ENCODE measurements at places on chromosomes 11 and 22.

GRCh38 chr22:24579258-24579601, 13.6 kb downstream of the LRRC75B start:
- DNase-seq: no peak

GRCh38 chr11:80593648-80594374, 1153.0 kb upstream of the TENM4 start:
- DNase-seq: no peak

- DNase-seq: no peak
Observed at GRCh38 chr11:129905402-129905801, 10.0 kb upstream of the NFRKB start.

GRCh38 chr11:134945993-134946392, 534.0 kb upstream of the B3GAT1 start:
- DNase-seq: no peak

GRCh38 chr11:112255067-112255720, 5.5 kb downstream of the PLET1 start:
- DNase-seq: no peak

DNA sequence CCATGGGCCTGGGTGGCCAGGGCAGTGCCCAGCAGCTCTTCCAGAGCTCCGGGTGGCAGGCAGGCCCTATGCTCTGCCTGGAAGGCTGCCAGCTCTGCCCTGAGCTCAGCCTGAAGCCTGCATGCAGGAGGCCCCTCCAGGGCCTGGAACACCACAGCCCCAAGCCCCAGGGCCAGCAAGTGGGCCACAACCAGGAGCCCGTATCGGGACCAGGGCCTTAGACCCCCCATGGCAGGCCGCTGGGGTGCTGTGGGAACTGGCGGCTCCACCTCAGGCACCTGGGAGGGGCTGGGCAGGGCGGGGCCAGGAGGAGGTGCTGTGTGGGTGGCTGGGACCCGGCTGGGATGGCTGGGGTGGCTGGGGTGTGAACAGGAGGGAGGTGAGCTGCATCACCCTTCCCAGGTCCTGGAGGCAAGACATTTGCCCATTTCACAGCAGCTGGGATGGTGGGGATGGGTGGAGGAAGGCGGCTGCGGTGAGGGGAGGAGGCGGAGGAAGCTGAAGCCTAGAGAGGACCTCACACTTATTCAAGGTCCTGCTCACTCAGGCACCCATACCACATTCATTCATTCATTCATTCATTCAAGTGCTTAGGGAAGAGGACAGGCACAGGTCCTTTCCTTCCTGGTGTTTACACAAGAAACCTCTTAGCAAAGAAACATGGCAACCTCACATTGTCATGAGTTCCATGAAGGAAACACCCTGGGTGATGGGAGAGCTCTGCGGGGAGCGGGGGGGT, at the start of gene KCNK7:
Gene KCNK7, minus strand, starts transcription at position 258 of the 739 bp plus-strand sequence. Its CDS starts 28 bp downstream, at position 230.
- DNase-seq: no peak

DNA sequence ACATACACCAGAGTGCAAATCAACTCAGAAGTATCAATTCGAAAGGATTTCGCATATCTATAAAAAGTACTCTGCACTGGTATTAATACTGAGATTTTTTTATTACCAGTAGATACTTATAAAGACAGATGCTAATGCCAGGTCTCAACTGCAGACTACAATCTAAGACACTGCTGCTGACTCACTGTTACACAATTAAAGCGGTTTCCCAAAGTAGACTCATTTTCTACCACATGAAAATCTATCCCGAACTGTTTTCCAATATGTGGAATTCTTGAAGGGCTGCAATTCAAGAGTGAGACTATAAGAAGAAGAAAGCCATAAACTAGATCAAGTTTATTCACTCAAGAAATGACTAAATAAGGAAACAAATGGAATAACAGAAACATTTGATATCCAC, 57.2 kb upstream of the ARHGAP32 start:
- no peak for DNase-seq

DNA sequence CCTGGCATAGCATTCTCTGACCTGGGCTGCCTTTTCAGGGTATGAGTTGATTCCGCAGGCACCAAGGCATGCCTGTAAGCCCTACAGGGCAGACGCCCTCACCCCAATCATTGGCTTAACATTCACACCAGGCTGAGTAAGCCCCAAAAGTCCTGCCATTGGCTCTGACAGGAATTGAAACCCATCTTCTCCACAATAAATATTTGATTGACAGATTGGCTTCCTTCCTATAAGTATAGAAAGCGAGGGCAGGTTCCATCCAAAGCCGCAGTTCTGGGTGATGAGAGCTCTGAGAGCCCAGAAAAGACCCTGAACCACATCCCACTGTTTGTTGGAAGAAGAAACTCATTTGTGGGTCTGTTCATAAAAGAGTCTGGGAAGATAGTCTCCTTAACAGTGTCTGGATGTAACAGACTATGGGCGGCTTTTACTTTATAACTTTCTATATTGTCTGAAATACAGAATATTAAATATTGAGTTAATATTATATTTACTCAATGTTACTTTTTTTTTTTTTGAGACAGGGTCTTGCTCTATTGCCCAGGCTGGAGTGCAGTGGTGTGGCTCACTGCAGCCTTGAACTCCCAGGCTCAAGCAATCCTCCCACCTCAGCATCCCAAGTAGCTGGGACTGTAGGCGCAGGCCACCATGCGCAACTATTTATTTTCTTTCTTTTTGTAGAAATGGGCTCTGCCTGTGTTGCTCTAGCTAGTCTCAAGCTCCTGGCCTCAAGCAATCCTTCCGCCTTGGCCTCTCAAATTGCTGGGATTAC, 46.8 kb downstream of the FAM83F start:
- DNase-seq: no peak

GRCh38 chr22:43281394-43281793, 61.8 kb downstream of the SCUBE1 start:
- no peak for DNase-seq

- no peak for DNase-seq
Observed at GRCh38 chr22:47323518-47323917, 561.1 kb downstream of the TBC1D22A start.

GRCh38 chr11:77075425-77075905, 8.7 kb downstream of the CAPN5 start:
- DNase-seq: no peak

DNA sequence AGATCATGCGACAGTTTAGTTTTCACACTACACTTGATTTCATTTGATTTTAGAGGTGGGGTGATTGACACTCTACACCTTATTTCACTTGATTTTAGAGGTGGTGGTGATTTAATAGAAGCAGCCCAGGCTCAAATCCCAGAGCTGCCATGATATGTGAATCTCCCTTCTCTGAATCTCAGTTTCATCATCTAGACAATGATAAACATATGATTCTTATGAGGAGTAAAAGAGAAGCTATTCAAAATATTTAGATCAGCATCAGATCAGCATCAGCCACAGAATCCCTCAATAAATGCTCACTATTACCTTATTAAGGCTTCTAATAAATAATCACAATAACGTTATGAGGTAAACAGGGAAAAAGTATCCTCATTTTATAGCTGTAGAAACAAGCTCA, 98.8 kb downstream of the MSANTD4 start:
- DNase-seq: no peak

- DNase-seq: no peak
Observed at GRCh38 chr11:63940786-63941185, 2.0 kb downstream of the NAA40 start.

DNA sequence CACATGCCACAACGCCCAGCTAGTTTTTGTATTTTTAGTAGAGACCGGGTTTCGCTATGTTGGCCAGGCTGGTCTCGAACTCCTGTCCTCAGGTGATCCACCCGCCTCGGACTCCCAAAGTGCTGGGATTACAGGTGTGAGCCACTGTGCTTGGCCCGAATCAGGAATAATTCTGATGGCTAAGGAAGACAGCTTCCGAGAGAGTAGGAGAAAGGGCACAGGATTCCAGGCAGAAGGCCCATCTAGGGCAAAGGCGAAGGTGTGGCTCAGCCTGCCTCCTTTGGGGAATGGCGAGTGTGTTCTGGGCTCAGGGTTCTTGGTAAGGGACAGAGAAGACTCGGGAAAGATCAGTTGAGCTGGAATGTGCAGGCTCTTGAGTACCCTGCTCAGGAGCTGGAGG, 1.6 kb upstream of the SYCE3 start:
- no peak for DNase-seq

All from central memory CD4-positive, alpha-beta T cell (primary cell).